ENCODE measurements at places on chromosomes 16 and 17.

- no peak for DNase-seq
These were observed 256.9 kb downstream of the C16orf95 start for GRCh38 chr16:87060034-87060986.

DNA sequence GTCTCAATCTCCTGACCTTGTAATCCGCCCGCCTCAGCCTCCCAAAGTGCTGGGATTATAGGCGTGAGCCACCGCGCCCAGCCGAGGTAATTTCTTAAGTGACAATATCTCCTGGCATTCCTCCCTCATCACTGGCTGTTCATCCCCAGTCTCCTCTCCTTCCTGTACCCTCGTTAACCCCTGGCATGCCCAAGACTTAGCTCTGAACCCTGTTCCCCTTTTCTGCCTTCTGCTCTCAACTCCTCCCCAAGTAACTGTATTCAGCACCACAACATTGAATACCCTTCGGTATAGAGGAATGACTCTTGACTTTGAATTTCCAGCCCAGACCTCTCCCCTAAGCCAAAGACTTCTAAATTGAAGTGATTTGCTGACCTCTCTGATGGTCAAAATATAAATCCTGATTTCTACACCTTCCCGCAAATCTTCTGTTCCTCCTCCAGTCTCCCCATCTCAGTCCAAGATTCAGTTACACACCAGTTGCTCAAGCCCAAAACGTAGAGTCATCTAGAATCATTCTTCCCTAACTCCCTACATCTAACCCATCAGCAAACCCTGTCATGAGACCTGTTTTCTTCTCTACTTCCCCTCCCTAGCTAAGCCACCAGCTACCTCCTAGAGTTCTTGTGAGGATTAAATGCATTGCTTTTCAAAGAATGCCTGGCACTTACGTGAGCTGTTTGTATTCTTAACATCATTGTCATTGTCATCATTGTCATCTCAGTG is 14.8 kb downstream of the PMP22 start:
- DNase-seq, result no peak

DNA sequence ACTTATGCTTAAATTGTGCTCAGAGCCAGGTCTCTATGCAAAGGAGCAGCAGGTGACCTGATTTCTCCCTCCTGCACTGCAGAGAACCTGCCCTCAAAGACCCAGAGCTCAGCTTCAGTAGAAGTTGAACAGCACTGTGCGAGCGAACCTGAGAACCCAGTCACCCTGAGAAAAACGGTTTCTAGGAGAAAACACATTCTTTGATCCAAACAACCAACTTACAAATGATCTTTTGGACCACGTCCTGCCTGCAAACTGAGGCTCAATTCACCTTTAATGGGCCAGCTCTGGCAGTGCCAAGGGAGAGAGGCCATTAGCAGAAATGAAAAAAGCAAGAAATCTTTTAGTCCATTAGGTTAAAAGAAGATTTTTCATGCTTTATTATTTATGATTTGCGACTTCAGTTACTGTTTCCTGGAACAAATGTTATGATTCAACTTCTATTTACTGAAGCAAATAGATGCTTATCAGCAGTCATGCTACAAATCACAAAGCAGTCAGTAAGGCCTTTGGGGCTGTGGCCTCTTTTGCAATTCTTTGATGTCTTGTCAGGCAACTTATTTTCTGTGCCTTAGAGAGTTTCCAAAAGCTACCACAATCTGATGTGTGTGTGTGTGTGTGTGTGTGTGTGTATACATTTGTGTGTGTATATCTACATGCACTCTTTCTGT is 65.7 kb upstream of the LRRC37A3 start:
- DNase-seq, result no peak

DNA sequence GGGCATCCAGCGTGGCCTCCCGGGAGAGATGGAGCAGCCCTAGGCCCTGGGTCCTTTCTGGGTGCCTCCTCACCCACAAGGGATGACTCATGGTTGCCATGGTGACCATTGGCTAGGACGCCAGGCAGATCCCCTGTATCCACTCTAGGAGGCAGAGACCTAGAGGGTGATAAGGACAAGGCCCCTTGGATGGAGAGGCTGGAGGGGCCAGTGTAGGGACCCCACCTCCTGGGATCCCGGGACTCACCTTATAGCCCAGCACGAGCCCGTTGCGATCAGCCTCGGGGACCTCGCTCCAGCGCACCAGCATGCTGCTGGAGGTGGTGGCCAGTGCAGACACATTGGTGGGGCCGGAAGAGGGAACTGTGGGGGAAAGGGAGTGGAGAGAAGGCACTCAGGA is 82.2 kb upstream of the CDC42EP4 start:
- DNase-seq, result no peak

GRCh38 chr17:61427567-61427966 is 24.7 kb upstream of the TBX4 start:
- DNase-seq, result no peak

GRCh38 chr16:90018652-90019542 is at the start of gene DBNDD1:
Gene DBNDD1, minus strand, starts transcription at chr16:90019456. Its CDS starts 115 bp downstream, at chr16:90019341.
- no peak for DNase-seq

DNA sequence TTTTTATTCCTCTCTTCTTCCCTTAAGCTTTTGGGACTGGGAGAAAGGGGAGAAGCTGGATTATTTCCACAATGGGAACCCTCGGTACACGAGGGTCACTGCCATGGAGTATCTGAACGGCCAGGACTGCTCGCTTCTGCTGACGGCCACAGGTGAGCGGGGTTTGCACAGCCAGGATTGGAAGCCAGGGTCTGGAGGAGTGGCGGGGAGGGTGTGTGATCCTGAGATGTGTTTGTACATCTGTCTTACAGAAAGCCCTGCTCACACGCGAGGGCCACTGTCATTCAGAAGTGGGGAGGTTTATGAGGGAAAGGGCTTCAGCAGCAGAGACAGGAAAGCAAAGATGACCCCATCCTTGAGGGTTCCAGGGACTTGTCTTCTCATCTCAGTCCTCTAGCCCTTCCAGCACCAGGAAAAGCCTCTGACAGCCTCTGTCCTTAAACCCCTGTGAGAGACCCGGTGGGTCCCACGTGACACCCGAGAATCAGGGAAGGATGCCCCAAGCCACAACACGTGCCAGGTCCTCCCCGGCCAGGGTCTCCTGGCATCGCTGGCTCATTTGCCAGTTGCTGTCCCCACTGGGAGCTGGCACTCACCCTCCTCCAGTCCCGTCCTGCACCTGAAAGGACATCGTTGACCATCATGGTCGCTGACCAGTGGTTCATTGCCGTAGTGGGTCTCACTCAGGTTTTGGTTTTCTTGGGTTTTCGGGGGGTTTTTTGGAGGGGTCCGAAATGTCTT is 44.3 kb upstream of the CHMP6 start:
- no peak for DNase-seq

DNA sequence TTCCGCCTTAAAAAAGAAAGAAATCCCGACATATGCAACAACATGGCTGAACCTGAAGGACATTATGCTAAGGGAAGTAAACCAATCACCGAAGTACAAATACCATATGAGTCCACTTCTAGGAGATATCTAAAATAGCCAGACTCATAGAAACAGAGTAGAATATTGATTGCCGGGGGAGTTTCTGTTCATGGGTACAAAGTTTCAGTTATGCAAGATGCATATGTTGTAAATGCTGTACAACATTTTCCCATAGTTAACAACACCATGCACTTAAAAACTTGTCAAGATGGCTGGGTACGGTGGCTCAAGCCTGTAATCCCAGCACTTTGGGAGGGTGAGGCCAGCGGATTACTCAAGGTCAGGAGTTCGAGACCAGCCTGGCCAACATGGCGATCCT is 251.5 kb upstream of the EEF2KMT start:
- DNase-seq, result no peak

GRCh38 chr17:80759377-80759673 is 214.7 kb downstream of the RPTOR start:
- DNase-seq, result no peak

- DNase-seq, result no peak
These were observed 49.2 kb downstream of the PDPK1 start for GRCh38 chr16:2586901-2587480.

DNA sequence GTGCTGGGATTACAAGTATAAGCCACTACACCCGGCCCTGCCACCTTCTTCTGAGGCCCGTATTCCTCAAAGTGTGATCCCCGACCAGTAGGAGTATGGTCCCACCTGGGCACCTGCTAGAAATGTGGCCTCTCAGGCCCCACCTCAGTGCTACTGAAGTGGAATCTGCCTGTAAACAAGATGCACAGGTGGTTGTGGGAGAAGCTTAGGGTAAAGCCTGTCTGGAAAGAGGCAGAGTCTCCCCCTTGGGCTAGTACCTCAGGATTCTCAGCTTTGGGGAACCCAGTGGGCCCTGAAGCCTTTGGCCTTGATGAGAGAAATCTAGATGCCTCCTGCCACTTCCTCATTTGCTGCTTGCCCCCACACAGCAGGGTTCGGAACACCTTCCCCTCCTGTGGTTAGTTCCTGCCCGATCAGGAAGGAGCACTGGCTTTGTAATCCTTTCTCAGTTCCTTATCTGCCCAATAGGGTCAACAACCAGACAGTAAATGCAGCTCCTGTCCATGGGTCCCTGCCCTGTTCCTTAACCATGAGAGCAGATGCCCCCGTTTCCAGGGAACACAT is 25.2 kb downstream of the TK2 start:
- DNase-seq, result no peak

- DNase-seq, result no peak
These were observed 56.7 kb downstream of the METRNL start for GRCh38 chr17:83136156-83136555.

GRCh38 chr16:85424260-85425073 is 188.7 kb upstream of the GSE1 start:
- DNase-seq, result no peak

GRCh38 chr17:74528491-74529199 is 2.6 kb downstream of the CD300LB start:
- no peak for DNase-seq

DNA sequence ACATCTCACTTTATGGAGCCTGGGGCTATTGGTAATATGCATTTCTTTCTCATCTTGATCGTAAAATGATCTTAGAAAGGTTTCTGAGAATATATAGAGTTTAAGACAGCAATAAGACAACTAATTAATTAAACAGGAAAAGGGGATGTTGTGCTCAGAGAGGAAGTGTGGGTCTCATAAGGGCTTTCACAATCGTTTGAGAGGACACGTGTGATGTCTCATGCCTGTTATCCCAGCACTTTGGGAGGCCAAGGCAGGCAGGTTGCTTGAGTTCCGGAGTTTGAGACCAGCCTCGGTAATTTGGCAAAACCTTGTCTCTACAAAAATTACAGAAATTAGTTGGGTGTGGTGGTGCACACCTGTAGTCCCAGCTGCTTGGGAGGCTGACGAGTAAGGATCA is 295.6 kb downstream of the WWOX start:
- no peak for DNase-seq

- no peak for DNase-seq
These were observed 43.2 kb downstream of the CUEDC1 start for GRCh38 chr17:57911834-57912673.

DNA sequence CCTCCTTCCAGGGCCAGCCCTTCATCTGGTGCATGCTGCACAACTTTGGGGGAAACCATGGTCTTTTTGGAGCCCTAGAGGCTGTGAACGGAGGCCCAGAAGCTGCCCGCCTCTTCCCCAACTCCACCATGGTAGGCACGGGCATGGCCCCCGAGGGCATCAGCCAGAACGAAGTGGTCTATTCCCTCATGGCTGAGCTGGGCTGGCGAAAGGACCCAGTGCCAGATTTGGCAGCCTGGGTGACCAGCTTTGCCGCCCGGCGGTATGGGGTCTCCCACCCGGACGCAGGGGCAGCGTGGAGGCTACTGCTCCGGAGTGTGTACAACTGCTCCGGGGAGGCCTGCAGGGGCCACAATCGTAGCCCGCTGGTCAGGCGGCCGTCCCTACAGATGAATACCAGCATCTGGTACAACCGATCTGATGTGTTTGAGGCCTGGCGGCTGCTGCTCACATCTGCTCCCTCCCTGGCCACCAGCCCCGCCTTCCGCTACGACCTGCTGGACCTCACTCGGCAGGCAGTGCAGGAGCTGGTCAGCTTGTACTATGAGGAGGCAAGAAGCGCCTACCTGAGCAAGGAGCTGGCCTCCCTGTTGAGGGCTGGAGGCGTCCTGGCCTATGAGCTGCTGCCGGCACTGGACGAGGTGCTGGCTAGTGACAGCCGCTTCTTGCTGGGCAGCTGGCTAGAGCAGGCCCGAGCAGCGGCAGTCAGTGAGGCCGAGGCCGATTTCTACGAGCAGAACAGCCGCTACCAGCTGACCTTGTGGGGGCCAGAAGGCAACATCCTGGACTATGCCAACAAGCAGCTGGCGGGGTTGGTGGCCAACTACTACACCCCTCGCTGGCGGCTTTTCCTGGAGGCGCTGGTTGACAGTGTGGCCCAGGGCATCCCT is 7.4 kb downstream of the NAGLU start:
- no peak for DNase-seq

GRCh38 chr17:33968350-33969044 is 286.6 kb upstream of the CCL2 start:
- no peak for DNase-seq

DNA sequence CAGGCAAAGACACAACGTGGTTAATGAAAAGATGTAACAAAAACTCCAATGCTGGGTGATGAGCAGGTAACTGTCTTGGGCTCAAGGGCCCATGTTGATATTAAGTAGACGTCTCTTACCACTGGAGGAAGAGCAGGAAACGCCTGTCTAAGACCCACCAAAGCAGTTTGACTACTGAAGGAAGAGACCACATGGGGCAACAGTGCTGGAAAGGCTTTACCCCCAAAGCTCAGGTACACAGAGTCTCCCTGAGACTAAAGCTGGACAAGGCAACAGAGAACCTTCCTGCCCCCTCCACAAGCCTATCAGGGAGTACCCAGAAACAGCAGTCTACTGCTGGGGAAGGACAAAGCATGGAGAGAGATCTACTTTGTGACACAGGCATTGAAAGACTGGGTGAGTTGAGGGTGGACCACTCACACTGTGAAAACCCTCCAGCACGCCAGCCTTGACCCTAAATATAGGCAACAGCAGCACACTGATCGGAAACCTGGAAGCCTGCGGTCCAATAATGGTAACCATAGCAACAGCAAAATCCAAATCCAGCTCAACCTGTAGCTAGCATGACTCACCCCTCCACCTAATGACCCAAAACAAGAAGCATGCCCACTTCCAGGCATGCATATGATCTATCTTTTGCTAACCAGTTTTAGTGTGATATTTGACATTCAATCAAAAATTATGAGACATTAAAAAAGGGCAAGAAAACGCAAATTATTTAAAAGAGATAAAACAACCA is 270.5 kb upstream of the SDK2 start:
- no peak for DNase-seq

- no peak for DNase-seq
These were observed 30.2 kb downstream of the SPHK1 start for GRCh38 chr17:76414334-76415295.

DNA sequence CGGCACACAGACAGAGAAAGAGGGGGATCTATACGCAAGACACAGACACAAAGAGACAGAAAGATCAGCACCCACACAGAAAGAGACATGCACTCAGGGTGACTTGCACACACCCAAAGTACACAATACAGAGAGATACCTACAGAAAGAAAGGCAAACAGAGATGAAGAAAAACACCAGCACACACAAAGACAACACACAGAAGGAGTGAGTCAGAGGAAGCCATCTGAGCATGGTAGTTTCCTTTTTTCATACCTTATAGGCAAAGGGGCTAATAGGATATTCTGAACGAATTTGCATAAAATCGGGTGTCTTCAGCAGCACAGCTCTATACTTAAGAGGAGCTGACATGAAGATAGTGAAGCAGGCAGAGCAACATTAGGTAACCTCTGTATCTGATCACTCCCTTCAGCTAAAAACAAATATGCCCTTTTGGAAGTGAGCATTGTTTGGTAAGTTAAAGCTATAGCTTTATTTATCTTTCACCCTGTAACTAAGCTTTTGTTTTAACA is 198.6 kb downstream of the AATF start:
- DNase-seq, result no peak

Data from stimulated activated CD4-positive, alpha-beta T cell treated with anti-CD3 and anti-CD28 coated beads, Interleukin-1b, Interleukin-23, amount 100 ng/mL, for 24 hours (primary cell).